ENCODE measurements at places on chromosomes 4 and X. TPM values are rescaled to one million over a fixed set of nuclear protein-coding genes. Genes with fewer than 3 reads are reported as not detected.

CFAP47 gene
- 0.13 TPM for total RNA-seq

BMPR1B gene
- 8.1 TPM for total RNA-seq

NONO gene
- total RNA-seq = 311 TPM

XAGE2 gene
- total RNA-seq = not detected

PDGFRA gene
- 2.9 TPM for total RNA-seq

DHX15 gene
- 48.9 TPM for total RNA-seq

MAGEA9B gene
- not detected for total RNA-seq

NXF2 gene
- not detected for total RNA-seq

DMRTC1 gene
- not detected for total RNA-seq

PDE5A gene
- total RNA-seq = 2.6 TPM
